ENCODE measurements at places on chromosomes 16 and 17. TPM values are rescaled to one million over a fixed set of nuclear protein-coding genes. Genes with fewer than 3 reads are reported as not detected.

GNG13 gene
- total RNA-seq, result not detected

TXNDC11 gene
- total RNA-seq, result 26.6 TPM

SPN gene
- not detected for total RNA-seq

MT1B gene
- not detected for total RNA-seq

GRCh38 chr17:35537601-35538141, at the start of gene SLFN12L:
SLFN12L (minus strand) TSS chr17:35537678; CDS start chr17:35522364, 15,314 bp downstream.
- H3K36me3 ChIP-seq, result no peaks in the 10 kb centered on the region
- peaks cover 4% of the 10 kb centered on the region for H3K4me1 ChIP-seq
- no peak within 1 kb of the TSS for H3K4me3 ChIP-seq
- H3K27me3 ChIP-seq, result no peaks in the 10 kb centered on the region
- no peak for DNase-seq

GRCh38 chr16:48608871-48609651, 919 bp downstream of the N4BP1 start:
- H3K27me3 ChIP-seq, result no peaks in the 10 kb centered on the region
- H3K4me1 ChIP-seq, result peaks cover 28% of the 10 kb centered on the region
- peak overlapping the region; percentile 80 for H3K4me3 ChIP-seq
- no peaks in the 10 kb centered on the region for H3K36me3 ChIP-seq

GRCh38 chr16:65287307-65287706, 165.4 kb upstream of the CDH11 start:
- no peak for DNase-seq
- H3K36me3 ChIP-seq, result no peaks in the 10 kb centered on the region
- H3K4me1 ChIP-seq, result peaks cover 23% of the 10 kb centered on the region
- no peaks in the 10 kb centered on the region for H3K27me3 ChIP-seq
- no peak overlapping the region for H3K4me3 ChIP-seq

- DNase-seq, result no peak
- no peak overlapping the region for H3K27ac ChIP-seq
- peaks cover 14% of the 10 kb centered on the region for H3K27me3 ChIP-seq
- no peaks in the 10 kb centered on the region for H3K4me1 ChIP-seq
- no peaks in the 10 kb centered on the region for H3K36me3 ChIP-seq
Measured at GRCh38 chr17:50311112-50311460, 34.8 kb upstream of the XYLT2 start.
